ENCODE measurements at places on chromosomes 3 and 15.

- H3K27ac ChIP-seq, result peak overlapping the region; percentile 65
- H3K36me3 ChIP-seq, result no peaks in the 10 kb centered on the region
- H3K4me3 ChIP-seq, result no peak overlapping the region
- no peaks in the 10 kb centered on the region for H3K27me3 ChIP-seq
- peaks cover 84% of the 10 kb centered on the region for H3K4me1 ChIP-seq
Observed at GRCh38 chr15:90581771-90582352, 52.1 kb downstream of the CRTC3 start.

DNA sequence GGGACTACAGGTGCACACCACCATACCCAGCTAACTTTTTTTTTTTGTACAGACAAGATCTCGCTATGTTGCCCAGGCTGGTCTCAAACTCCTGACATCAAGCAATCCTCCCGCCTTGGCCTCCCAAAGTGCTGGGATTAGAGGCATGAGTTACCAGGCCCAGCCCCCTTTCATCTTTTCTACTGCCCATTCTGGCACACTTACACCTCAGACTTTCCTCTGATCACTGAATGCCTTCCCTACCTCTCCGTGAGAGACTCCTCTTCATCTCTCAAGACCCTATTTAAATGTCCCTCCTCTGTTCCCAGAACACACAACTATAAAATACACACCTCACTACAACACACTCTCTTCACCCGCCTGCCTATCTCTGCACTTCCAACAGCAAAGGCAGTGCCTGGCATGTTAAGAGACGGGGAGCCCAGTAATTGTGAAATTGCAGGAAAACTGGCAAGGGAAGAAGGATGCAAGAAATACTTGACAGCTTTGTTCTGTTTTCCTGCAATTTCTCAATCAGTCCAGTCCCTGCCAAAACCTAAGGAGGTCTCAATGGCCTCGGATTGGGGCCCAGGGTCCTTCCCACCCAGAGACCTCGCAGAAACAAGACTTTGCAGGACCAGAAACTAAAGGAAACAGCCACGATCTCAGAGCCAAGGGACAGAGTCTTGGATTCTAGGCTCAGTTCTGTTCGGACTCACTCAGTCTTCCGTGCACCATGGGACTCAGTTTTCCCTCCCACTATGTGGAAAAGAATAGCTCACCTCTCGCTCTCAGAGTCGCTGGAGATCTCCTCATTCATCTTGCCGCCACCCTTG is 849 bp downstream of the RRP9 start:
- H3K4me3 ChIP-seq, result peak overlapping the region; percentile 82
- peaks cover 51% of the 10 kb centered on the region for H3K36me3 ChIP-seq
- H3K4me1 ChIP-seq, result peaks cover 36% of the 10 kb centered on the region
- DNase-seq, result no peak

GRCh38 chr15:50871832-50872231 is 36.7 kb upstream of the AP4E1 start:
- H3K4me3 ChIP-seq, result no peak overlapping the region
- H3K27me3 ChIP-seq, result no peaks in the 10 kb centered on the region
- DNase-seq, result no peak
- H3K27ac ChIP-seq, result no peak overlapping the region
- H3K36me3 ChIP-seq, result no peaks in the 10 kb centered on the region

GRCh38 chr15:26234976-26235767 is 372.0 kb upstream of the ATP10A start:
- no peaks in the 10 kb centered on the region for H3K4me1 ChIP-seq
- no peaks in the 10 kb centered on the region for H3K27me3 ChIP-seq
- no peaks in the 10 kb centered on the region for H3K36me3 ChIP-seq
- no peak overlapping the region for H3K4me3 ChIP-seq
- DNase-seq, result no peak
- H3K27ac ChIP-seq, result no peak overlapping the region

GRCh38 chr15:98692213-98692612 is 43.9 kb downstream of the IGF1R start:
- DNase-seq, result no peak
- H3K4me1 ChIP-seq, result peaks cover 98% of the 10 kb centered on the region
- H3K4me3 ChIP-seq, result no peak overlapping the region

- peaks cover 5% of the 10 kb centered on the region for H3K4me1 ChIP-seq
- H3K36me3 ChIP-seq, result no peaks in the 10 kb centered on the region
- no peaks in the 10 kb centered on the region for H3K27me3 ChIP-seq
- H3K4me3 ChIP-seq, result no peak overlapping the region
Observed at GRCh38 chr3:71504250-71505036, 79.1 kb downstream of the FOXP1 start.

DNA sequence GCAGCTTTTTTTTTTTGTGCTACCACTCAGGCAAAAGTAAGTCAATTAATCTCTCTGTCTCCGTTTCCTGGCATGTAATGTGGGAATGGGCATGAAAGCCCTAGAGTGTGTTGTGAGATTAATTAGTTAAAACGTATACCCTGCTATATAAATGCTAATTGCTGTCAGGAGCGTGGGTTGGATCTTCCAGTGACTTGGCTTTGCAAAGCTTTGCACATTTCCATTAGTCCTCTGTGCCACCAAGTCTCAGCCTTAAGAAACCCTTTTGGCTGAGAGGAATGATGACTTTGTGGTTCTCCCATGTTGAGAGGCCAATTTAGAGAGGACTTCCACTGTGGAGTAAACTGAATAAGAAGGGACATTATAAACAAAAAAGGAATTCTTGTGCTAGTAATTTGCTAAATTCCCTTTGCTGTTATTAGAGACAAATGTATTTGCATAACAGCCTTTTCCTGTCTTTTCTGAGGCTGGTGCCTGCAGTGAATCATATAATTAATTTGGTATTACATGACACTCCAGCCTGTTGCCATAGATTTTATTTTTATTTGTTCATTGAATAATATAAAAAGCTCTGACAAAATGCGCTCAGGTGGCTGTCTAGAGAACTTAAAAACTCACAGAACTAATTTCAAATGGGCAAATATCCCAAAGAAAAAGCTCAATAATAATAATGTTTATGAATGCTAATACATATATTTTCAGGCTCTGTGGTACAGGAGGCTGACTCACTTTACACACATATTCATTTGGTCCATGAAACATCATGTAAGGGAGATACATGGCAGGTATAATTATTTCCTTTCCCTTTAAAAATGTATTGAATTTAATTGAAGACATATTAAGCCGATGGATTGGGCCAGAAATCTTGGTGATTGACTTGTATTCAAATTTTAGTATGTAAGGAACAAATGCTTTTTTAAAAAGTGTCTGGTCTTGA is 82.7 kb downstream of the IL1RAP start:
- no peak for DNase-seq
- no peak overlapping the region for H3K27ac ChIP-seq
- peaks cover 28% of the 10 kb centered on the region for H3K4me1 ChIP-seq
- H3K27me3 ChIP-seq, result no peaks in the 10 kb centered on the region

- no peak for DNase-seq
- H3K36me3 ChIP-seq, result peaks cover under 1% of the 10 kb centered on the region
- no peaks in the 10 kb centered on the region for H3K4me1 ChIP-seq
- no peak overlapping the region for H3K4me3 ChIP-seq
- H3K27ac ChIP-seq, result no peak overlapping the region
- no peaks in the 10 kb centered on the region for H3K27me3 ChIP-seq
Observed at GRCh38 chr3:45753095-45753494, 43.2 kb downstream of the SLC6A20 start.

DNA sequence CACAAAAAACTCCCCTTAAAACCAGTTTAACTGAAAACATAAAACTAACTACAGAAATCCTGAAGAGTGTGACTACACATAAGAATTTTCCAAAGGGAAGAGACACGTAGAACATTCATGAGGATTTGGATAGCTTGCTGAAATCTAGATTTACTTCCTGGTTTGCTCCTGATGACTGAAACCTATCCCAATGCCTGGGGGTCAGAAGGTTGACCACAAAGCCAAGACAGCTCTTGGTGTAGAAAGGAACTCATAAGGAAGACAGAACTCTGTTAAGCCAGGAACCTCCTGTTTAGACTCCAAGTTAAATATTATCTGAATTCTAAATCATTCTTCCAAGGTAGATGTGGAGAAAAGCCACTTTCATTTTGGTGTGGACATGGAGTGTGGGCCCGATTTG is 92.8 kb downstream of the TFG start:
- no peaks in the 10 kb centered on the region for H3K4me1 ChIP-seq
- no peak for DNase-seq
- peaks cover 3% of the 10 kb centered on the region for H3K36me3 ChIP-seq
- H3K27me3 ChIP-seq, result no peaks in the 10 kb centered on the region
- no peak overlapping the region for H3K4me3 ChIP-seq

DNA sequence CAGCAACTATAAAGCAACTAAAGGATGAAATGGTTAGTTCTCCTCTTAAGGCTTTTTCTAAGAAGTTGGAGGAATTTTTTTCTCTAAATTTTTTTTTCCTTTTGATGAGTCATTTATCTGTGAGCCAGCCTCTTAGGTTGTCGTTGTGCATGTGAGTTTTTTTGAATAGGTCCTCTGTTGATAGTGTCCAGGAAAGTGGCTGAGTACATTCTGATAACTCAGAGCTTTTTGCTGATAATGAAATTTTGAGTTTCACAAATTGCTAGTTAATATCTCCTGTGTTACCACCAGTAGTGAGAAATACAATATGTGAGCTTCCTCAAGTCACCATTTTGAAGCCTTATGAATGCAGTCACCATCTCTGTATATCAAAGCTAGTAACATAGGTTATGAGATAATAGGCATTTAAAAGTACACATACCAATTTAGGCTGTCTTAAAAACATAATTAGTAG is 7.1 kb upstream of the LXN start:
- H3K27ac ChIP-seq, result no peak overlapping the region
- DNase-seq, result no peak
- peaks cover 43% of the 10 kb centered on the region for H3K36me3 ChIP-seq

DNA sequence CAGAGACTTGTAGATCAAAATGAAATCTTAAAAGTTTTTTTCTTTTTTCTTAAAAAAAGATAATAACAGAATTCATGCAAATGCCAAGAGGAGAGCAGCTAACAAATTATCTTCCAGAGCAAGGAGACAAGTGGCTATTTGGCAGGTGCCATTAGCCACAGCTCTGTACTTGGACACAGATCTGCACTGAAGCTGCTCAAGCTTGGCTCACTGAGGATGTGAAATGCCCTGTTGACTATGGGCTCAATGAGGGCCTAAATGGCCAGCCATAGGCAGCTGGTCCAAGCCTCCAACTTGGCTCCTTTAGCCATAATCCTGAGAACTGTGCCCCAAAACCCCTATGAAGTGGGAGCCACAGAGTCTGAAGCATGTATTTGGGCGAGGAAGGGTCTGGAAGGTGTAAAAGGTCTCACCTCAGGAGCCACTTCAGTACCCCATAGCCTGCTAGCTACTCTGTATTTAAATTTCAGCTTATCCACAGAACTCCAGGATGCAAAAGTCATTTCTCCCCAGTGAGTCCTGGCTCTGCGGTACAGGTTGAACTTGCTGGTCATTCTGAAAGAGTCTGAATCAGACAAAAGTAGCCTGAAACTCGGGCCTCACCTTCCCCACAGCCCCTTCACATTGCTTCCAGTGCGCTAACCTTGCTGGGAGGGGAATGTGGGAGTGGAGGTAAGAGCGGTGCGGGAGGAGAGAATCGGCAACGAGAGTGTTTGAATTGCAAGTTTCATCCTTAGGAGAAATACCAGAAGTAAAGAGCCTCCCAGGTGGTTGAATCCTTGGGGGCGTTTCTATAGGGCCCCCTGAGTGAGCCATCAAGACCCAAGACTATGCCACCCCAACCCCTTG is 48.0 kb downstream of the ZIC4 start:
- no peak for DNase-seq
- peaks cover 99% of the 10 kb centered on the region for H3K27me3 ChIP-seq
- peaks cover 7% of the 10 kb centered on the region for H3K4me1 ChIP-seq
- no peaks in the 10 kb centered on the region for H3K36me3 ChIP-seq
- H3K27ac ChIP-seq, result no peak overlapping the region
- no peak overlapping the region for H3K4me3 ChIP-seq

DNA sequence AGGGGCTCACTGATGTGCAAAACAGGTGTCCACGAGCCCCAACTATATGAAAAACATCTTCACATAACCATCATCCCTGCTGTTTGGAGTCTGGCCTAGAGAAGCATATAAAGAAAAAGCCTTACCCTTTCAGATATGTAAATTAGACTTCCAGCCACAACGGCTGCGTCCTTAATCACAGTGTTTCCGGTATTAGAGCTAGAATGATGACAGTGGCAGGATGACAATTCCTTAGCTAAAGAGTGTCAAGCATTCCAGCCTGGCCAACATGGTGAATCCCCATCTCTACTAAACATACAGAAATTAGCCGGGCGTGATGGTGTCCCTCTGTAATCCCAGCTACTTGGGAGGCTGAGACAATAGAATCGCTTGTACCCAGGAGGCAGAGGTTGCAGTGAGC is 19.5 kb upstream of the SAMD7 start:
- no peak overlapping the region for H3K4me3 ChIP-seq
- no peaks in the 10 kb centered on the region for H3K36me3 ChIP-seq
- no peak overlapping the region for H3K27ac ChIP-seq
- no peaks in the 10 kb centered on the region for H3K27me3 ChIP-seq
- peaks cover 3% of the 10 kb centered on the region for H3K4me1 ChIP-seq

GRCh38 chr15:49813625-49814024 is 192.8 kb downstream of the DTWD1 start:
- H3K27ac ChIP-seq, result peak overlapping the region; percentile 31
- H3K36me3 ChIP-seq, result no peaks in the 10 kb centered on the region
- H3K4me3 ChIP-seq, result no peak overlapping the region
- peaks cover 3% of the 10 kb centered on the region for H3K4me1 ChIP-seq
- DNase-seq, result peak; percentile 34
- no peaks in the 10 kb centered on the region for H3K27me3 ChIP-seq

DNA sequence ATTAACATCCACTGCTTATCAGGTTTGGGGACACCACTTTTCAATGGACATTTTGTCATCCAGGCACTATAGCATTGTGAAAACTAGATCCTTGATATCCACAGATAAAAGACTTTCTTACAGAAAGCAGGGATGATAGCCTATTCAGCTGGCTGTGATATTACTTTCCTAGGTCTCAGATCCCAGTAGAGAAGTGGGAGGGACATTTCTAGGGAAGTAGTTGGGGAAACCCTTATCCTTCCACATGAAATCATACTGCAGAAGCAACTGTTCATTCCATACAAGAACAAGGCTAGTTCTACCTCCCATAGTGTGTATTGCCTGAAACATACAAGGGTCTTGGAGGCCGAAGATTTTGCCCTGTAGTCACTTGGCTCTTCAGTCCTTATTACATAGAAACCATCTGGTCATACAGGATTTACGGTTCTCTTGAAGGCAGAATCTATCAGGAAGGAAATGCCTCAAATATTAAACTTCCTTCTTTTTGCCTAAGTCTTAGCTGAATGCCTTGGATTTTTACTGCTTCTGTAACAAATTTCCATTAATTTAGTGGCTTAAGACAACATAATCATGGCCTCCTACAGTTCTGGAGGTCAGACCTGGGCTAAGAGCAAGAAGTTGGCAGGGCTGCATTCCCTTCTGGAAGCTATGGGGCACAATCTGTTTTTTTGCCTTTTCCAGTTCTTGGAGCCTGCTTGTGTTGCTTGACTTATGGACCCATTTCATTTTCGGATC is 119.4 kb downstream of the ECT2 start:
- H3K27me3 ChIP-seq, result no peaks in the 10 kb centered on the region
- H3K4me3 ChIP-seq, result no peak overlapping the region
- peaks cover 16% of the 10 kb centered on the region for H3K4me1 ChIP-seq
- H3K27ac ChIP-seq, result no peak overlapping the region
- no peaks in the 10 kb centered on the region for H3K36me3 ChIP-seq

DNA sequence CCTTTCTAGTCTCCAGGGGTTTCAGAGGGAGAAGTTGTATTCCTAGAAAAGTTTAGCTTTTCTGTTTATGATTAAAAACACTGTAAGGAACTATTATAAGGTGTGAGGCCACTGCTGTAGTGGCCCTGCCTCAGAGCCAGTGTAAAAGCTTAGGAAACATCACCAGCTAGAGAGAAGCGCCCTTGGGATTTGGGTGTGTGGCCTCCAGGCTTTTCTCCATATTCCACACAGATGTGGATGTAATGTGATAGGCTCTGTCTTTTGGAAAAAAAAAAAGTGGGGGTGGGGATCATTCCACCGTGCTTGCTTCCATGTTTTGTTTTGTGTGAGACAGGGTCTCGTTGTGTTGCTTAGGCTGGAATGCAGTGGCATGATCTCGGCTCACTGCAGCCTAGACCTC is 13.9 kb downstream of the SEC61A1 start:
- DNase-seq, result no peak
- no peaks in the 10 kb centered on the region for H3K27me3 ChIP-seq
- no peak overlapping the region for H3K4me3 ChIP-seq
- H3K27ac ChIP-seq, result no peak overlapping the region

Measured in left ventricle myocardium inferior (tissue), 1 donor.